ENCODE measurements at places on chromosomes 11 and 22.

GRCh38 chr11:129605815-129606214 lies 209.8 kb upstream of the TMEM45B start:
- no peak for DNase-seq

- DNase-seq, result no peak
Observed at GRCh38 chr11:61359516-61359915, 2.2 kb downstream of the CYB561A3 start.

DNA sequence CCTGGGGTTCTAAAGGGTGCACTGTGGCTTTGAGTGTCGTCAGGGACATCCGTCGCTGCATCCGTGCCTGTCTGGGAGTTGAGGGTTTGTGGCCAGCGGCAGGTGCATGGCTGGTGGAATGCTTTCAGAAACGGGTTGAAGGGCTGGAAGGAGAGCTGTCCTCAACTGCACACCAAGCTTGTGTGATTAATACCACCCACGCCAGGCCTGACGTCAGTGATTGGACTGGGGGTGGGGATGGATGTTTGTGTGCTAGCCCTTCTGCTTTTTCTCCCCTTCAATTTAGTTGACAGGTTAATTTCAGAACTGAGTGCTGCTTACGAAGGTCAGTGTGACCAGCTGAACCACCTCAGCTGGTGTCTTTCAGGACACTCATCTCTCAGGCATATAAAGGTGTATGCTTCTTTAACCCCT lies 3.2 kb upstream of the GAB2 start:
- DNase-seq, result no peak

DNA sequence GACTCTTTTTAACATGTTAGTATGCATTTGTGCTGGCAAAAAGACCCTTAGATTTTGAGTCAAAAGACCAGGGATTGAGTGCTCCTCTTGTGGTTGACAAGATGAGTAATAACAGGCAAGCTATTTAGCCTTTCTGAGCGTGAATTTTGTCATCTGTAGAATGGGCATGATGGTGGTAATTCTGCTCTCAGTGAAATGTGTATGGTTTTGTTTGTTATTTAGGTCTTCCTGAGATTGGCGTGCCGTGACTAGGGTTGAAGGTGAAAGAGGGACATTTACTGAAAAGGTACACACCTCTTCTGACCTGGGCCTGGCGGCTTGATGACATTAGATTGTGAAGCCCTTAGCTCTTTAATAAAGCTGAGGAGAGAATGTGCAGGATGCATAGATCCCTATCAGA lies 8.4 kb upstream of the CEP295 start:
- no peak for DNase-seq

DNA sequence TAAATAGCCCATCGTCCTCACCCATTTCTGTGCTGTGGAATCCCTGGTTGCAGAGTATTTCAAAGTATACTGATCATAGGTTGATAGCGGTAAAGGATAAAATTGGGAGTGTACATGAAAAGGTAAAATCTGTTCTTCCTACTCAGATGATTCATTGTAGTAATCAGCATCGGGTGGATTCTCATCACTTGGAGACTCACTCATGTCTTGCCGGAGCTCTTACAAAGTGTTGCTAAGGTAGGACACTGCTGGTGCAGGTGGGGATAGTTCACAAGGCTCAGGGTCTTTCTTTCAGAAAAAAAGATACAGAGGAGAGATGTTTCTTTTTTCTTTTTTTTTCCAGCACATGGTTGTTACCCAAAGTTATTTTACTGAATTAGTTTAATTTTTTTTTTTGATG lies 84.8 kb downstream of the MTNR1B start:
- no peak for DNase-seq

- no peak for DNase-seq
Observed at GRCh38 chr22:30420347-30421125, 5.0 kb upstream of the MTFP1 start.

DNA sequence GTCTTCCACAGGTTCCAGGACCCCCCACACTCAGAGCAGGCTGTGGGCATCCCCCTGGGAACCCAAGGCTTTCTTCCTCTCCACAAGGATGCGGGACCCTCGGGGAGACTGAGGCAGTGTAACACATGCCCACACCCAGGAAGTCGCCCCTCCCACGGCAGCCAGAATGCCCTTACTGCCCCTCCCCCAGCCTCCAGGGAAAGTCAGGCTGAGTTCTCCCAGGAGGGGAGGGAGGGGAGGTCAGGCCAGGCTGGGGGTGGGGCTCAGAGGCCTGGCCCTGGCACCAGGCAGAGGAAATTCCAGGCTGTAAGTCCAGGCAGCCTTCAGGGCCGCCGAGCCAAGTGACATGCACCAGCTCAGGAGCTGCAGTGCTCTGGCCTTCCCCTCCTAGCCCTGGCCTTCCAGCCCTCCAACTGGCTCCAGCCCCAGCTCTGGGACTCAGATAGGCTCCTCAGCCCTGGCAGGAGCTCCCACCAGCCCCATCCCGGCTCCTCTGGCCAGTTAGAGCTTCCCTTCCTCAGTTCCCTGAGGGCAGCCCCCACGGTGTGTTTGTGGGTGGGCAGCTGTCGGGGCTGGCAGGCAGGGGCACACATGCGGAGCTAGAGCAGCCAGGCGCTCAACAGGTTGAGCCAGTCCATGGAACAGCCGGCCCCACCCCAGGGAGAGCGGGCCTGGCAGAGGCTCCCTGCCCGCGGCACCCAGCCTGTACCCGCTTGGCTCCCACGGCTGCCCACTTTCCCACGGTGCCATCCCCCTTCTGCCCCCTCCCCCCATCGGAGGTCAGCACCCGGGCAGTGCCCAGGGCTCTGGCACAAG lies 3.6 kb downstream of the BCL9L start:
- DNase-seq, result no peak
